Activated T-helper 1 cell treated with anti-CD3 and anti-CD28 coated beads, Interleukin-12 subunit alpha, Interleukin-12 subunit beta, Interleukin-2, Interleukin-4 antibody, amounts not matched to agents 30 ng/mL and 10 ng/mL and 1 ng/mL, durations not matched to agents 14 hours and 24 hours and 36 hours (primary cell): ENCODE measurements at places on chromosomes 3 and 15. TPM values are rescaled to one million over a fixed set of nuclear protein-coding genes. Genes with fewer than 3 reads are reported as not detected.

Gene LRTM1
- total RNA-seq, result not detected in 2 replicates

Gene SMAD6
- total RNA-seq, result 0.34 and 0.83 TPM in 2 replicates

Gene PIGZ
- total RNA-seq, result 1.2 and 1.7 TPM in 2 replicates

Gene SLC24A5
- not detected in 2 replicates for total RNA-seq

Gene AGBL1
- not detected in 2 replicates for total RNA-seq

Gene P2RY1
- total RNA-seq, result 0.36 and 0.49 TPM in 2 replicates

Gene FOXL2NB
- not detected in 2 replicates for total RNA-seq

Gene MYO5A
- total RNA-seq, result 26.2 and 27.8 TPM in 2 replicates

Gene NPAP1
- total RNA-seq, result not detected in 2 replicates

Gene PEX11A
- 0.66 and 1.0 TPM in 2 replicates for total RNA-seq

Gene CCR8
- 7.1 and 8.9 TPM in 2 replicates for total RNA-seq

Gene SAXO2
- total RNA-seq, result 0.54 and 0.57 TPM in 2 replicates

Gene CA12
- 0.29 and 0.36 TPM in 2 replicates for total RNA-seq

Gene SOX14
- not detected in 2 replicates for total RNA-seq

Gene DZIP1L
- 0.07 and 0.16 TPM in 2 replicates for total RNA-seq

DNA sequence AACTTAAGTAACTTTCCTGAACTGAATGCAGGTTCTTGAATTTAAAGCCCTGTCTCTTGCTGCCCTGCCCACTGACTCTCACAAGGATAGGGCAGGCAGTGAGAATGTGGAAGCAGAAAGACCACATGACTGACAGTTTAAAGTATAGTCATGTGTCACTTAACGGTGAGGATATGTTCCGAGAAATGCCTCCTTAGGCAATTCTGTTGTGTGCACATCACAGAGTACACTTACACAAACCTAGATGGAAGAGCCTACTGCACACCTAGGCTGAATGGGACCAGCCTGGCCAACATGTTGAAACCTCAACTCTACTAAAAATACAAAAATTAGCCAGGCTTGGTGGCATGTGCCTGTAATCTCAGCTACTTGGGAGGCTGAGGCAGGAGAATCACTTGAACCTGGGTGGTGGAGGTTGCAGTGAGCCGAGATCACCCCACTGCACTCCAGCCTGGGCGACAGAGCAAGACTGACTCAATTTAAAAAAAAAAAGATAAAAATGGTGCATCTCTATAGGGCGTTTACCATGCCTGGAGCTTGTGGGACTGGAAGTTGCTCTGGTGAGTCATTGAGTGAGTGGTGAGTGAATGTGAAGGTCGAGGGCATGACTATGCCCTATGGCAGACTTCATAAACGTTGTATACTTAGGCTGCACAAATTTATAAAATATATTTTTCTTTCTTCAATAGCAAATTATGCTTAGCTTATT is 18.9 kb upstream of the COPG1 start:
- DNase-seq, result peak; percentile 35

DNA sequence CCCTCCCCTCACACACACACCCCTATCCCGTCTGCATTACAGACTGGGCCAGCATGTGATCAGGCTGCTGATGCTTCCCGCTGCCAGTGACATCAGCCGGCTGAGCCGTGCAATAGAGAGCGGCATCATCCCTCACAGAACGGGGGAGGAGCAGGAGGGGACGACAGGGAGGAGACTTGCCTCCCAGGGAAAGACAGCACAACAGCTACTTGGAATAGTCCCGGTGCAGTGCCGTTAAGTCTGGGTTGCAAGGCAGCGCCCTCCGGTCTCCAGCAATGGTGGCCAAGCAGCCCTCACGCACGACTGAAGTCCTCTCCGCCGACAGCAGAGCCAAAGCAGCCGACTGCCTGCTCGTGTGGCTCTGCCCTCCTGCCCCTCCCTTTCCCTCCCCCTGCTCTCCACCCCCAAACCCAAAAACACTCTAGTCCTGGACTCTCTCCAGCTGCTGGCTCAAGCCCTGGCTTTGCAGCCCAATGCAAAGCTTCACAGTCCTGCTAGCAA is 31.5 kb upstream of the RPS17 start:
- DNase-seq, result no peak

- no peak for DNase-seq
These were observed 24.5 kb upstream of the GMNC start for GRCh38 chr3:190886945-190887344.

GRCh38 chr3:133371181-133371580 is 28.7 kb upstream of the BFSP2 start:
- DNase-seq, result no peak

GRCh38 chr3:178752843-178753242 is 216.6 kb downstream of the KCNMB2 start:
- DNase-seq, result no peak

- DNase-seq, result no peak
These were observed 33.5 kb upstream of the ST6GAL1 start for GRCh38 chr3:186896875-186897274.

- DNase-seq, result no peak
These were observed 614.4 kb upstream of the NR2F2 start for GRCh38 chr15:95715906-95716656.

GRCh38 chr15:70475921-70476320 is 287.4 kb downstream of the UACA start:
- DNase-seq, result no peak

GRCh38 chr15:57485869-57486268 is 105.8 kb upstream of the MYZAP start:
- no peak for DNase-seq

- no peak for DNase-seq
These were observed 104.5 kb downstream of the VGLL4 start for GRCh38 chr3:11539218-11539617.

DNA sequence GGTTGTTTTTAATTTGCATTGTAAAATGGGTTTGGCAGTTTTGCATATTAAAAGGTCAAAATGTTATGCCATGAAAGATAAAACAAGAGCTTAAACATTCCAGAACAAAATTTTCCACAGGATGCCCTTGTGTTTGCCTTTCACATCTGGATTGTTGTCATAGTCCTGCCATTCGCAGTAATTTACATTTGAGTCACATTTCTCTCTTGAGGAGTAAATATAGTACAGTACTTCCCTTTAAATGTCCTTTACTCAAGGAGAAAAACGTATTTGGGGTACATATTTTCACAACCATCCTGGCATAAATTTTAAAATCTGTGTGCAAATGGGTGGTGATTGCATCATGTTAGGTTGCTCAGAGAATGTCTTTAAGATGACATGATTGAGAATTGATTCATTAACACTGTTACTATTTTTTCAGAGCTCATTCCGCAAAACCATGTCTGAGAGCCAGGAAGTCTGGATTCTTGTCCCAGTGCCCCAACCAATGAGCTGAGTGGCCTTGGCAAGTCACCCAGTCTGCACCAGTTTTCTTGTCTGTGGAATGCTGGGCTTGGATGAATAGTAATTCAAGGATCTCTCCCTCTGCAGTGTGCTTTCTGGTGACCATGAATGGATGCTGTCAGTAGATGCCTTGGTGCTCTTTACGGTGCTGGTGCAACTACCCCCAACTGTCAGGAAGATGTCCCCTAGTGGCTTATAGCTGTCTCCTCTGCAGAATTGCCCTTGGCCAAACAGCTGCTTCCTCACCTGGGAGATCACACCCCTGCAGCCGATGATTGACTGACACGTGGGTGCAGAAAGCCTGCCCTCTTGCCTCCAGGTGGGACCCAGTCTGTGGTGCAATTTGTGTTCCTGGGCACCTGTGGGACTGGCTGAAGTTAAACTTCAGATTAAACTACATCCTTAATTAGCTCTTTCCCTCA is 43.0 kb downstream of the ABHD5 start:
- DNase-seq, result no peak

DNA sequence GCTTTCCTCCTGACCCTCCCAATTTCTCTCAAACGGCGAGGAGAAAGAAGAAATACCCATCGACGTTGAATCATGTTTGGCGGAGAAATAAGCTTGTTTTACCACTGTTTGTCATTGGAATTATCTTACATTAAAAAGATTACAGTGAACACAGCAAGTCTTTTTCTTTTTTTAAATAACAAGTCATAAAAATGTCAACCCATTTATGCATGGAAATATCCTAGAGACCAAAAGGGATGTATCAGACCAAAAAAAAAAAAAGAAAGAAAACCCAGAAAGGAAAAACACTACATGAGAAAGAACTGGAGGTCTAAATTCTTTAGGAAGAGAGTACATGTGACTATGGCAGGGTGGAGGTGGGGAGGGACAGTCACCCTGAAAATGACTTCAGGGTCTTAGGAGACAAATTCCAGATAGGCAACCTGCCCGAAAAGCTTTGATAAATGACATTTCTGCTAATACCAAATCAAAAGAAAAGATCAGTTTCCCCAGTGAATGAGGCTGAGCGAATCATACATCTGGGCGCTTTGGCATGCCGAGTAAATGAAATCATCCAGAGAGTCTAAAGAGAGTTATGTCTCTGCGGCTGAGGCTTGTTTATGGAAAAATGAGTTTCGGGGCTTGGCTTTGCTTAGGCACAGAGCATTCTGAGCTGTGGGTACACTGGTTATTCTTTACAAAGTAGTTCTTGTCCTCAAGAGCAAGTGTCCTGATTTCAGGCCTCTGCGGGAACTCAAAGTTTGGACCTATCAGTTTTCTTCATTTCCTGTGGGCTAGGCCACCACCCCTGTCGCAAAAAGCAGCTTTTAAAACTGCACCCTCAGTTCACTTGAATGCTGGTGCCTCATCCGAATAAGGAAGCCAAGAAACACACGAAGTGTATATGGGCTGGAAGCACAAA is 110.1 kb upstream of the TGFBR2 start:
- DNase-seq, result no peak

DNA sequence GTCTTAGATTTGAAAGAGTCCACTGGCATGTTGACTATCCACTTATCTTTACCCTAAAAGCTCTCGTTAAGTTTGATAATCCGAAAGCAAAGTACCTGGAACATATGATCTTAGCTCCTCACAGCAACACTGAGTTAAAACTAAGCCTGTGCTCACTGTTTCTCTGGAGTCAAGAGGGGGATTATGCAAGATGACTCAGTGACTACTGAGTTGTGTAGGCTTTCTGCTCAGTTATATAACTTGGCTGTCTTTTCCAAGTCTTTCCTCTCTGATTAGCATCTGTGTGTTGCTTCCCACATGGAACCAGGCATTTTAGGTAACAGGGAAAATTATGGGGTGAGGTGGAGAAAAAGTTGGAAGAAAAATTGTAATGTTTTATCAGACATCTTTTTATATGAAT is 31.2 kb upstream of the MYO5C start:
- DNase-seq, result no peak

DNA sequence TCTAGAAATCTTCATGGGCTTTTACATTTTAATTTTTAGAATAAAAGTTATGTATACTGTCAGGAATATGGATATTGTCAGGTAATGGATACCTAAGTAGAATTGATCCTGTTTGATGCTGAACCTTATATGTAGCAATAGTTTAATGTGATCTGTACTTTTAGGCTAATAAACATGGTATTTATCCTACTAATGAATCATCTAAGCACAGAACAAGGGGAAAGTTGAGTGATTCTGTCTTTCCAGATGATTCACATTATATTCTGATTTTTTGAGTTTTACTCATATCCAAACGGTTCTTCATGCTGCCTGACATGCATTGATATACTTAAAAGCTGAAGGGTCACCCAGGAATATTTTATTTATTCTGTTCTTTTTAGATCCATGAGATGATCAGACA is 34.5 kb downstream of the FANCI start:
- no peak for DNase-seq

DNA sequence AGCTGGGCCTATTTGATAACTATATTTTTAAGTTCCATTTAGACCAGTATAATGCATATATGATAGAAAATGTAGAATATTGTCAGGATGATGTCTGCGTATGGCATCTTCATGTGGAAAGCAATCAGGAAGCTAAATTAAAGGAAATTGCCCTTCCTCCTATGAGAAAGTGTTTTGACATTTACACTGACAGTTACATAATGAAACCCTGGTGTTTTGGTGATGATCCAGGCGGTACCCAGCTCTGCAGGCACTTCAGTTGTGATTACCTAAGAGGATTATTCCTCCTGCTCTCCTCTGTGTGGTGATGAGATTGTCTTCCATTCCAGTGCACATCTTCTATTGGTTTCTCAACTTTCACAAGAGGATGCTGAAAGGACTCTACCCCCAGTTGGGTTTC is 126.5 kb upstream of the MITF start:
- DNase-seq, result no peak

DNA sequence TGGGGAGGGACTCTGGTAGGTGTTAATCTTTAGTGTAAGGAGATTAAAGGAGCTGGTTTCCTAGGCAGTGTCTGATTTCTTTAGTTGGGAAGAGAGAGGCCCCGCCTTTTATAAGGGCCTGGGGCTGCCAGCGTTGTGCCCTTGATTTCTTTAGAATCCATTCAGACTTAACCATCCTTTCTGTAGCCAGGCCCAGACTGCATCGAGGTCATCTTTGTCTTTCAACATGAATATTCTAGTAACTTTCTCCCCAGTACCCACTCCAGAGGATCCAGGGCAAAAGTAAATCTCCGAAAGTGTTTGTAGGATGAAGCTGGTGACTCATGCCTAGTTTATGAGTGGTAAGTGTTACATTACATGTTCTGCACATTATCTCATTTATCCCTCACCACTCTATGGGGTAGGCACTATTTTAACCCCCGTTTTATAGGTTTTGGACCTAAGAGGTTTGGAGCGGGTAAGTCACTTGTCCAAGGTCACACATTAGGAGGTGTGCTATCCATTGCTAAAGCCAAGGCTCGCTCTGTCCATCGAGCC is 11.8 kb upstream of the USP3 start:
- DNase-seq, result no peak
